ENCODE measurements at places on chromosomes 4 and X.

- no peak for DNase-seq
These were observed 103.7 kb downstream of the RBM47 start for GRCh38 chr4:40525752-40526598.

GRCh38 chr4:167614866-167615265 is 380.6 kb upstream of the SPOCK3 start:
- DNase-seq = no peak

DNA sequence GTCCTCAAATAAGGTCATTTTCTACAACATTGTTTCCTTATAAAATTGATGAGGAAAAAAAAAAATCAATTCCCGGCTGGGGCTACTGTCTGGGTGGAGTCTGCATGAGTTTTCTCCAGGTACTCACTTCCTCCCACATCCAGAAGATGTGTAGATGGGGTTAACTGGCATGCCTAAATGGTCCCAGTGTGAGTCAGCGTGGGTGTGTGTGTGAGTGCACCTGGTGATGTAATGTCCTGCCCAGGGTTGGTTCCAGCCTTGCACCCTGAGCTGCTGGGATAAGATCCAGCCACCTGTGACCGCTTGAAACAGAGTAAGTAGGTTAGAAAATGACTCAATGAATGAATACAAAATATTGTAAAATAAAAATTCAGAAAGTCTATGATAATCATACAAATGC is 11.1 kb downstream of the USP26 start:
- DNase-seq = no peak

GRCh38 chrX:100719139-100719538 is 12.8 kb downstream of the SYTL4 start:
- no peak for DNase-seq

DNA sequence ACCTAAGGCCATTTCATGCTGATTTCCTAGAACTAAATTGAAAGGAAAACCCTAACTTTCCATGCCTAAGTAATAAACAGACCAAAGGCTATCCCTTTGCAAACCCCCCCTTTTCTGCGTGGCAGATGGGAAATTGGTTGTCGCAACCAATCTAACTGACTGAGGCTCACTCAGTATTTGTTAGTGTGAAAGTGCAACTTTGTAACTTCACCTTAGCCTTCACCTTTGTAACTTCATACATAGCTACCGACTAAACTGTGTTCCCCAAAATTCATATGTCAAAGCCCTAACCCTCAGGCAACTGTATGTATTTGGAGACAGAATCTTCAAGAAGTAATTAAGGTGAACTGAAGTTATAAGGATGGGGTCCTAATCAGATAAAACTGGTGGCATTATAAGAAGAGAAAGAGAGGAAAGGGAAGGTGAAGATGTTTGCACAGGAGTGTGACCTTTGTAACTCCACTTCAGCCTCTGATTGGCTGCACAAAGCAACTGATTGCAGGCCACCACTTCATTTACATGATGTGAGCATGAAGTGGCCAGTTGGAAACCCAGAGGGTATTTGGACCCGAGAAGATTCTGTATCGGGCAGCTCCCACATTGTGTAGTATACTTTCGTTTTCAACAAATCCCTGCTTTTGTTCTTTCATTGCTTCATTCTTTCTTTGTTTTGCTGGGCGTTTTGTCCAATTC is 4.9 kb upstream of the TMEM33 start:
- DNase-seq = no peak

DNA sequence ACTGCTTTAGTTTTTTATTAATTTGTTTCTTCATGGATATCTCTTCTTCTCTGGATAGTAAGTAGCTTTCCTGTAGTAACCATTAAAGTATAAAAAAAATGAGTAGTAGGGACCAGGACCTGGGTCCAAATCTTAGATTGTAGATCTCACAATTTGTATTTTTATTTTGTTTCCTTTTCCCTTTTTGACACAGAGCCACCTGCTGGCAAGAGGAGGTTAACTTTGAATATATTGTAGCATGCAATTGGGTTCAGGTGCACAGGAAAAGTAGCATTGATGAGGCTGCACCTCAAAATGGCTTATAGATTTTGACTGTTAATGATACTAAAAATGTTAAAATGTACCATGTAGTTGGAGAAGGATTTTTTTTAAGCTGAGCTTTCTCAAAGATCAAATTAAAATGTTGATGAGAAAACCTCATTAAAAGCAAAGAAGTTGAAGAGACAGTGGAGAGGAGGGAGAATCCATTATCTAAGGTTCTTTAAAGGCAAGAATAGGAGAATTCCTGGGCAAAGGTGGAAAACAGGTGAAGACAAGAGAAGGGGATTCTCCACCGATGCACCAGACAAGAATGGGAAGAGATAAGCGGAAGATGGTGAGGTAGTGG is 48.3 kb upstream of the HPGDS start:
- DNase-seq = no peak

- DNase-seq = no peak
These were observed 11.3 kb upstream of the SPCS3 start for GRCh38 chr4:176308441-176308840.

GRCh38 chrX:150841456-150842197 is 56.8 kb downstream of the CD99L2 start:
- no peak for DNase-seq

DNA sequence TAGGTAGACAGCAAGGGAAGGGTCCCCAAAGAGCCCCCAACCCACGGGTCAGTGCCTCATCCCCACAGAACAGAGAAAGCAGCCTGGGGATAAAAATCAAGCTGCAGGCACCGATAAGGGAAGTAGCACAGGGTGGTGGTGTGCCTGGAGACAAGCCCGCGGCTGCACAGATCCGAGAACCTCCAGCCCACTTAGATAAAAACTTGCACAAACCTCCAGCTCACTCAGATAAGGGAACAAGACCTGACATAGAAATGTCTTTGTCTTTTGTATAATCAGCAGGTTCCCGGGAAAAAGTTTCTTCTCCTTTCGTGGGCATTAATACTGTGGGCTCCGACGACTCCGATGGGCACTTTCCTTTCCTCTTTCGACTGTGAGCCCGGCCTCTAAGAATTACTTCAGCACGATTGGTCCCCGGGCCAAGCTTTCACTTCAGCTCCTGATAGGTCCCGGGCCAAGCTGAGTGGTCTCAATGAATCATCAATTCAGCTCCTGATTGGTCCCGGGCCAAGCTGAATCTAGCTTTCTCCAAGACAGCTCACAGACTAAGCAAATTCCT is 32.4 kb downstream of the PRDX4 start:
- peak; percentile 19 for DNase-seq

GRCh38 chr4:74005528-74005927 is 7.1 kb upstream of the CXCL5 start:
- no peak for DNase-seq

GRCh38 chr4:17719106-17719505 is 62.3 kb downstream of the FAM184B start:
- no peak for DNase-seq

GRCh38 chr4:85113706-85114105 is 147.2 kb upstream of the WDFY3 start:
- DNase-seq = no peak

DNA sequence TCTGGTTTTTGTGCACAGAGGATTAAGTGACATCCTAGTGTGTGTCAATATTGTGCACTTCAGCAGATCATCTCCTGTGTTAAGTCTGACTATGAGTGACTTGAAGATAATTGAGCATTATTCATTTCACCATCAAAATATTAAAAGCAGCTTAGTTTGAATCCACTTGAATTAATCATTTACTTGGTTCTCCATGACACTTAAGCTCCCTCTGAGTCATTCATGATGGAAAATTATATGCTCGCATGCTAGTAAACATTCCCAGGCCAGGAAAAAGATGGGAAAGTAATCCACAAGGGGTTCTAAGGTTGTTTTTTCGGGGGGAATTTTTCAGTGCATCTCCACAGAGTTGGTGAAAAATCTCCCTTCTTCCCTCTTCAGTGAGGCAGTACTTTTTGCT is 97.2 kb upstream of the EOLA2 start:
- no peak for DNase-seq

- no peak for DNase-seq
These were observed 466.3 kb upstream of the HS3ST1 start for GRCh38 chr4:11894977-11895376.

- DNase-seq = no peak
These were observed 105.9 kb downstream of the COL4A6 start for GRCh38 chrX:108332281-108332680.

Measured in NCI-H2227 treated with DMSO at 0.1 percent for 48 hours (cell line).